NCI-H2171 (cell line): ENCODE measurements at places on chromosomes 11 and 22.

GRCh38 chr11:3129181-3129590, 35.9 kb downstream of the OSBPL5 start:
- no peak for DNase-seq

- no peak for DNase-seq
Observed at GRCh38 chr11:62732830-62733229, 4.5 kb downstream of the TTC9C start.

- DNase-seq: no peak
Observed at GRCh38 chr11:76209973-76210930, 4.0 kb upstream of the WNT11 start.

DNA sequence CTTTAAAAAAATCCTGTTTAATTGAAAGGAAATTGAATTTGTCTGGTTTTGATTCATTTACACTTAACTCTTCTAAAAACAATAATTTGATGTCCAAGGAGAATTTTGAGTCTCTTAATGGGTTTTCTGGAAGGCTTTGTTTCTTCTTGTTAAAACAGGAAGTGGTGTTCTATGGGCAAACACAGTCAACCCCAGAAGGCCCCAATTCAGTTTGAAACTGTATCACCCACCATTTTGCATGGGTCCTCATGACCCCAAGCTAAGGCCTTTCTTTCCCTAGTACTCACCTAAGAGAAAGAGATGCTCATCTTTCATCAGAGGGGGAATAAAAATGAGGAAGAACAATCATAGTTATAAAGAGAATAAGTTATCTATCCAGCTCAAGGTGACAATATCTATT, 10.6 kb downstream of the FLI1 start:
- DNase-seq: no peak

- DNase-seq: no peak
Observed at GRCh38 chr11:27839226-27839913, 139.1 kb upstream of the BDNF start.

- DNase-seq: no peak
Observed at GRCh38 chr11:117700551-117700950, 96.5 kb downstream of the DSCAML1 start.

- no peak for DNase-seq
Observed at GRCh38 chr22:40042312-40042711, 47.6 kb downstream of the FAM83F start.

GRCh38 chr22:19105867-19106802, 16.1 kb downstream of the DGCR2 start:
- no peak for DNase-seq

GRCh38 chr11:118079491-118079890, 2.6 kb downstream of the TMPRSS4 start:
- DNase-seq: no peak

DNA sequence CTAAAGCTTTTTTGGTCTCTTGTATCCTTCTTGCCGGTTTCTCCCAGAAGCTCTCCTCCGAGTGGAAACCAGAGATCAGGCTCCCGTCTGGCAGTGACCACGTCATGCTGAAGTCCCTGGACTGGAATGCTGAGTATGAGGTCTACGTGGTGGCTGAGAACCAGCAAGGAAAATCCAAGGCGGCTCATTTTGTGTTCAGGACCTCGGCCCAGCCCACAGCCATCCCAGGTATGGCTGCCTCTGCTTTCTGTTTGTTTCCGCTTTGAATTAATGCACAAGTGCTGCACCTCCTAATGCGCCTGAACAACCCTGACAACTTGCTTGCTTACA, 54.3 kb upstream of the TTC12 start:
- no peak for DNase-seq

DNA sequence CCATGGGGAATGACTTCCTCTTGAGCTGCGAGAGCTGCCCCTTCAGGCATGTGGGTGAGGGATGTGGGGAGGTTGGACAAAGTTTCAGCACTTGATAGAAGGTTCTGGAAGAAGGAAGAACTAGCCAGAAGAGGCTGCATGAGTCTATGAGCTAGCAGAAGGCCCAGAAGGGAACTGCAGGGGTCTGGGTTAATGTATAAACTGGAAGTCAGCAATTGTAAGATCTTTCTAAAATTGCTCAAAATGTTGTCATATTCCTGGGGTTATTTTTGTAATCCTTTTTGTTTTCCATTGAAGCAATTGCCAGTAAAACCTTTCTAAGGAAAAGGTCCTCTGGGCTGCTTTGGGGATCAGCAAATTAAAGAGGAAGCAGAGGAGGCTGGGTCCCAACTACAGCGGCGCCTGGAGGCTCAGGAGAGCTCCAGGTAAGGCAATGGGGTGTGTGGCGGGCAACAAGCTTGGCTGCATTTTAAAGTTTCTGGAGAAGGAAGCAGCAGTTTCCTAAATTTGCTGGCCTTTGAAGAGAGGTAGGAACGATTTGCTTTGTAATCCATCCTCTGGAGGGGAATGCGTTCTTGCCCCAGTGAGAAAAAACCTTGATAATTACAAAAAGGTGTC, 29.2 kb downstream of the ADAMTS15 start:
- DNase-seq: no peak

DNA sequence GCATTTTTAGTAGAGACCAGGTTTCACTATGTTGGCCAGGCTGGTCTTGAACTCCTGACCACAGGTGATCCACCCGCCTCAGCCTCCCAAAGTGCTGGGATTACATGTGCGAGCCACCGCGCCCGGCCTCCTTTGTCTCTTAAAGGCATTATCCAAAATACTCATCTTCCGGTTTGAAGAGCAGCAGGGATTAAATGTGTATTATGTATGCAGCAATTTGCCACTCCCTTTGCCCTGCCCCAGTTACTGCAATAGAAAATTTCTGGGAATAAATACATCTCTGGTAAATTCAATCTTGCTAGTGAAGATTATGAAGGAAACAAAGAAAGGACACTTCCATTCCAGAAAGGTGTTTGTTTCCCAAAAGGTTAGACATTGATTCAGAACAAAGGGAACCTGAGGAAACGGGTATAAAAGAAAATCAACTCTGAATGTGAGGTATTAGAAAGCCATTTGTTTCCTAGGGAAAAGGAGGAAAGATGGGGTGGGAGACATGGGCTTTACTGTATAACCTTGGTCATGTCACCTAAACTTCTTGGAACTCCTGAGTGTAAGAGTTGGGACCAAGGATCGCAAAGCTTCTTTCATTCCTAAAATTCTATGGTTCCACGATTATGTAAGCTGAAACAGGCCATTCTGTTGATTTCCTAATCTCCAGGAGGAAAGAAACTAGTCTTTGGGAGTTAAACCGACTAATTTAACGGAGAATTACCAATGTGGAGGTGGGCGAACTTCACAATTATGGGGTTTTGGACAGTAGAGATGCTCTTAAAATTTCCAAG, 959 bp upstream of the HIPK3 start:
- no peak for DNase-seq

- DNase-seq: no peak
Observed at GRCh38 chr11:6237266-6237665, 1.6 kb upstream of the CNGA4 start.

DNA sequence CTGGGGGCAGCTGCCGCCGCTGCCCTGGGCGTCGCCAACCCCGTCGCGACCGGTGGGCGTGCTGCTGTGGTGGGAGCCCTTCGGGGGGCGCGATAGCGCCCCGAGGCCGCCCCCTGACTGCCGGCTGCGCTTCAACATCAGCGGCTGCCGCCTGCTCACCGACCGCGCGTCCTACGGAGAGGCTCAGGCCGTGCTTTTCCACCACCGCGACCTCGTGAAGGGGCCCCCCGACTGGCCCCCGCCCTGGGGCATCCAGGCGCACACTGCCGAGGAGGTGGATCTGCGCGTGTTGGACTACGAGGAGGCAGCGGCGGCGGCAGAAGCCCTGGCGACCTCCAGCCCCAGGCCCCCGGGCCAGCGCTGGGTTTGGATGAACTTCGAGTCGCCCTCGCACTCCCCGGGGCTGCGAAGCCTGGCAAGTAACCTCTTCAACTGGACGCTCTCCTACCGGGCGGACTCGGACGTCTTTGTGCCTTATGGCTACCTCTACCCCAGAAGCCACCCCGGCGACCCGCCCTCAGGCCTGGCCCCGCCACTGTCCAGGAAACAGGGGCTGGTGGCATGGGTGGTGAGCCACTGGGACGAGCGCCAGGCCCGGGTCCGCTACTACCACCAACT, 1.0 kb downstream of the FUT4 start:
- no peak for DNase-seq

- no peak for DNase-seq
Observed at GRCh38 chr22:39139933-39140332, 12.5 kb downstream of the CBX7 start.

DNA sequence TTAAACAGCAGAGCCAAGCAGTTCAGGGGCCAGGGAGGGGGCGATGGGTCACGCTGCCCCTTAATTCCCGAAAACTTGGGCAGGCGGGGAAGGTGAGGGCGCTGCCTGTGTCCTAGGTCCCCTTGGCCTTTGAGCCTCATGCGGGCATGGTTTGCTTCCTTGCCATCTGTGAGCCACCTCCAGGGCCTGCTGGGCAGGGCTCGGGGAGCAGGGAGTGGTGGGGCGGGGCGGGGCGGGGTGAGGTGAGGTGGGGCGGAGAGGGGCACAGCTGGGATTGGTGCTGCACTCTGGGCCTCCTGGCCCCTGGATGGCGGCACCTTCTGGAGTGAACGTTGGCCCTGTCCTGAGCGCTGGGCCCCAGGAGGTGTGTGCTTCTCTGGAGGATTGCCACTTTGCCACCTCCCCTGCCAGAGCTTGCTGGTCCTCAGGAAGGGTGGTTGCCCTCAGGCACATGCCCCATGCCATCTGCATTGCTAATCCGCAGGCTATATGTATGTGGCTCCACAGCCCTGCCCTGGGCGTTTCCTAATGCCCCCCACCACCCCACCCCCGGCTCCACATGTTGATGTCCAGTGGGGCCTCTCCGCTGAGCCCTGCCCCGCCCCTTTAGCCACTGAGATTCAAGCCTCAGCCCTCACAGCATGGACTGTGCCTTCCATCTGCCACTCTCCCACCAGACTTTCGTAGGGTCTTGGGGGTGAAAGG, 352.5 kb downstream of the TBC1D22A start:
- DNase-seq: no peak

DNA sequence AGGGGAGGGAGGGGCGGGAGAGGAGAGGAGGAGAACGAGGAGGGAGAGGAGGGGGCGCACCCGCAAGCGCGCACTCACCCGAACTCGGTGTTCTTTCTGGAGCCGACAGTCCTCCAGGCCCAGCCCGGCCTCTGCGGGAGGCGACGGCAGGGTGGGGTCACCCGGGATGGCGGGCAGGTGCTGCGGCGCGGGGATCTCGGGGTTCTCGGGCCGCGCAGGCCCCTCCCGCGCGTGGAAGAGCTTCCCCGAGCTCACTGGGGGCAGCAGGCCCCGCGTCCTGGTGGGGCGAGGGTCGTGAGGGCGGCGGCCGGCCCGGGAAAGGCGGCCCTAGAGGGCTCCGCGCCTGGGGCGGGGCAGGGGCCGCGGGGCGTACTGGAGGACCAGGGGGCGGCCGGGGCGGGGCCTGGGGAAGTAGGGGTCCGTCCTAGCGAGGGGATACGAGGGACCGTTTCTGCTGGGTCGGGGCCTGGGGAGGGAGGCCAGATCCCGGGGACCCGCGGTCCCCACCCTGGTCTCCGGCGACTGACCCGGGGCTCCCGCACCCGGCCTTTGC, 5.2 kb downstream of the LMNTD2 start:
- DNase-seq: no peak

GRCh38 chr22:20999350-21000206, 2.3 kb downstream of the THAP7 start:
- no peak for DNase-seq
